AG04449 (cell line): ENCODE measurements at places on chromosomes 6 and 20.

DNA sequence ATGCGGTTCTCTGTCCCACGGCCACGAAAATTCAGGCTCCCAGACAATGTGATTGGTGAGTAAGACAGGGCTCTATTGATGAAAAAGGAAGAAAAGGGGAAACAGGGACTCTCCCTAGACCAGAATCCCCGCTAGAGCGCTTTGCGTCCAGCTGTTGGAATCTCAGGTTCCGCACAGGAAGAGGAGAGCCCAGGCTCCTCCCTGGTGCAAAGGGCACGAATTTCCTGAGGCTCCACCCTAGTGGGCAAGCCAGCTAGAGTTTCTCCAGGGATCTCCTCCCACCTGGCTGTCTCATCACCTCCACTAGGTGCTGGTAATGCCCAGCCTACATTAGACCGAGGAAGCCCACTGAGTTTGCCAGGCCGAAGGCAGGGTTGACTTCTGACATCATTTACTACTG is 135.9 kb upstream of the SOX4 start:
- no peak for DNase-seq

- DNase-seq: no peak
Measured at GRCh38 chr6:153059757-153060156, 57.2 kb upstream of the MTRF1L start.

DNA sequence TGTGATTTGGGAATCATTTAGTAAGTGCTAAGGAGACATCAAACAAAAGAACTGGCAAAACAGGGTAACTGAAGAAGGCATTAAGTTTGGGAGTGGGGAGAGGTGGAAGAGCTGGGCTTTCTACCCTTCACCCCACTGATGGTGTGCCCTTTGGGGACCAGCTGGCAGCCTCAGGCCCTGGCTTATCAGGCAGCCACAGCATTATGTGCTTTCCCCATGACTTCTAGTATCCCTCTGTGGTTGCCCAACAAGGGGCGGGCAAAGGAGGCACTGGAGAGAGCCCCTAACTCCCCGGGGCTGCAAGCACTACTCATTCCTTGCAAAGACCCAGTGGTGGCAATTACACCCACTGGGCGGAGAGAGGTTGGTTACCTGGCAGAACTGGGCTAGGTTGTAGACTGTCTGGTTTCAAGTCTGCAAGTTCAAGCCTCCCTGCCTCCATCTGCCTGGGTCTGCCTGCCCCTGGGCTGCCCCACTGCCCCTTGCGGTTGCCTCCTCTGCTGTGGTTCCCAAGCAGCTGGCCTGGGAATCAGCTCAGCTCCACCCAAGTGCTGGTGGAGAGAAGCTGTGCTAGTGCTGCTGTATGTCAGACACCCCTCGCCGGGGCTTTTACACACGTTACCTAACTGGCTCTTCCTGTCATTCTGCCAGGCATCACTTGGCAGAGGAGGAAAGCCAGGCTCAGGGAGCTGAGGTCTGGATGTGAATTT is 29.9 kb downstream of the KCNK5 start:
- no peak for DNase-seq

GRCh38 chr6:166798652-166799051 is 157.7 kb downstream of the RNASET2 start:
- no peak for DNase-seq

DNA sequence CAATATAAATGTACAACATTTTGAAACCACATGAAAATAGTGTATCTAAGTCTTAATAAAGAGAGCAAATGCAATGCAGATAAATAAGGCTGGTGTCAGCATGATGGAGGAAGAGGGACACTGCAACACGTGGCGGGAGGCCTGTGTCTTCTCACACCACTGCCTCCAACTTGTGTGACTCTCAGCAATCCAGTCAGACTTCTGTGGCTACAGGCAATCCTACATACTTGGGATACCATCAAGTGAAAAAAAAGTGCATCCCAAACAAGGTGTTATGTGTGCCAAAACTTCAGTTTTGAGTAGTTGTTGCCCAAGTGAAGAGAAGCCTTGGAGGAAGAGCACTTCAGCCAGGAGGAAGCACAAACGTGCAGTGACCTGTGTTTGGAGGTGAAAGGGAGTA is 68.6 kb downstream of the PKIB start:
- no peak for DNase-seq

- DNase-seq: no peak
Measured at GRCh38 chr6:74588094-74588832, 617.6 kb downstream of the COL12A1 start.

DNA sequence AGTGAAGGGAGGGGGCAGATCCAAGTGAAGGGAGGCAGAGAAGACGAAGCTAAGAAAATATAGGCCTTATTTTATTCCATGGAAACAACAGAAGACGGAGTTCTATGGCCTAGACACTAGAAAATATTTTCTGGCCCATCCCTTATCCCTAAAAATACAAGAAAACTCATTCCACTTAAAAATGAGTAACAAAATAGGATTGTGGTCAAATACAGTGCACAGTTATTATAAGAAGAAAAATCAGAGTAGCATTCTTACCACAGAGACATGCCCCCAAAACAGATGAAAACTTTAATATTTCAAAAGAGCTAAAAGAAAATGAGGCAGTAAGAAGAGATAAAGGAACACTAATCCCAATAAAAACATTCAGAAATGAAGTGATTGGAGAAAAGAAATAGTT is 202.9 kb downstream of the GMPR start:
- no peak for DNase-seq

DNA sequence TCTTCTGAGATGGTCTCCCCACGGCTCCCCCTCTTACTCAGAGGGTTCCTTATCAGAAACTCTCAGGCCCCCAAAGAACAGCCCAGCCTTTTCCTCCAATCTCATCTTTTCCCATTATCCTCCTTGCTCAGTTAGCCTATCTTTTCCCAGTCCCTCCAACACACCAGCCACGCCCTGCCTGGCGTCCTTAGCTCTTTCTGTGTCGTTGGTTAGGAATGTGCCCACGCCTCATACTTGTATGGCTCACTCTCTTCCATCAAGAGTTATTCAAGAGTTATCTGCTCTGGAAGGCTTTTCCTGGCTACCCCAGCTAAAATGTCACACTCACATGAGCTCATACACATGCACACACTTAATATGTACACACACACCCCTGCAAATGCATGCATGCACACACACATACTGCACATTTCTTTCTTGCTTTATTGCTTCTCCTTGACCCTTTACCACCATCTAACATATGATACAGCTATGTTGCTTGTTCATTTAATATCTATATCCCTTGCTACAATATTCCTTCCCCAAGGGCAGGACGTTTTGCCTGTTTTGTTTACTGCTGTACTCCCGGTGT is 37.6 kb downstream of the SLC2A10 start:
- DNase-seq: peak; percentile 3

DNA sequence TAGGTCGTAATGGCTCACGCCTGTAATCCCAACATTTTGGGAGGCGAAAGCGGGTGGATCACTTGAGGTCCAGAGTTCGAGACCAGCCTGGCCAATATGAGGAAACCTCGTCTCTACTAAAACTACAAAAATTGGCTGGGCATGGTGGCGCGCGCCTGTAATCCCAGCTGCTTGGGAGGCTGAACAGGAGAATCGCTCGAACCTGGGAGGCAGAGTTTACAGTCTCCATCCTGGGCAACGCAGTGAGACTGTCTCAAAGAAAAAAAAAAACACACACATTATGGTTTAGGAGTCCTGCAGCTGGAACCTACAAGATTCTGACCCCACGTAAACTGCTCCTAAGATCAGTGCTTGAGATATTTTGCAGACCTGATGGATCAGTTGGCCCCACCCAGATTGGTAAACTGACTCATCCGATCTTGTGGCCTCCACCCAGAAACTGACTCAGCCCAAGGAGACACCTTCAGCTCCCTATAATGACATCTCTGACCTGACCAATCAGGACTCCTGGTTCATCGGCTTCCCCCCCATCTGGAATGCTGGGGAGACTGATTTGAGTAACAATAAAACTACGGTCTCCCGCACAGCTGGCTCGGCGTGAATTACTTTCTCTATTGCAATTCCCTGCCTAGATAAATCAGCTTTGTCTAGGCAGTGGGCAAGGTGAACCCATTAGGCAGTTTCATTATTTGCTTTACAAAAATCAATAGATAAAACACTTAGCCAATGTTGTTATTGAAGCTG is 96.2 kb upstream of the BTN3A2 start:
- no peak for DNase-seq

DNA sequence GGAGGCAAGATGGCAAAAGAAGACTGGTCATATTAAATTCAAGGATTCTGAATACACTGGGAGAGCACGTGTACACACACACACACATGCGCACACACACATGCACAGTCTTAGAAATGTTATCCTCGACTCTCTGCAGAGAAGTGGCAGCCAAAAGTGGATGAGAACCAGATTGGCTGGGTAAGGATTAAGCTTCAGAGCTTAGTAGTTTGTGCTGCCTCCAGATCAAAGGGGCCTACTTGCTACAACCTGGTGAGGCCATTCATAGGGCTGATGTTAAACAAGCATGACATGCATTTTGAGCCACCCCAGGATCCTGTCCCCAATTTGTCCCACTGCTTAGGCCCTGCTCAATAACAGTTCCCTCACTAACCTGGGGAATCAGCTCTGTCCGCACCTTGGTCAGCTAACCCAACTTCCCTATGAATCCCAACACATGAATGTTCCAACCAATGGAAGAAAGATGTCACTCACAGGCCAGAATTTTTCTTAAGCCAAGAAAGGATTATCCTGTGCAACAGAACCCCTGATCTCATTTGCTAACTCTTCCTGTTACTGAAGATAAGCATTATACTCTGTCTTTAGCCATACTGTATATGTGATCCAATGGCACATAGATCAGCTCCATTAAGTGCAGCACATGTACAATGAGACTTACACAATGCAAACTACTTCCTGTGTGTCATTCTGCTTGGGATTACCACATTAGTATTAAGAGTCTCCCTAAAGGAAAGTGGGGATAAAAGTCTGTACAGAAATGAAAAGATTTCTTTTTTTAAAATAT is 31.0 kb downstream of the TOMM6 start:
- no peak for DNase-seq

DNA sequence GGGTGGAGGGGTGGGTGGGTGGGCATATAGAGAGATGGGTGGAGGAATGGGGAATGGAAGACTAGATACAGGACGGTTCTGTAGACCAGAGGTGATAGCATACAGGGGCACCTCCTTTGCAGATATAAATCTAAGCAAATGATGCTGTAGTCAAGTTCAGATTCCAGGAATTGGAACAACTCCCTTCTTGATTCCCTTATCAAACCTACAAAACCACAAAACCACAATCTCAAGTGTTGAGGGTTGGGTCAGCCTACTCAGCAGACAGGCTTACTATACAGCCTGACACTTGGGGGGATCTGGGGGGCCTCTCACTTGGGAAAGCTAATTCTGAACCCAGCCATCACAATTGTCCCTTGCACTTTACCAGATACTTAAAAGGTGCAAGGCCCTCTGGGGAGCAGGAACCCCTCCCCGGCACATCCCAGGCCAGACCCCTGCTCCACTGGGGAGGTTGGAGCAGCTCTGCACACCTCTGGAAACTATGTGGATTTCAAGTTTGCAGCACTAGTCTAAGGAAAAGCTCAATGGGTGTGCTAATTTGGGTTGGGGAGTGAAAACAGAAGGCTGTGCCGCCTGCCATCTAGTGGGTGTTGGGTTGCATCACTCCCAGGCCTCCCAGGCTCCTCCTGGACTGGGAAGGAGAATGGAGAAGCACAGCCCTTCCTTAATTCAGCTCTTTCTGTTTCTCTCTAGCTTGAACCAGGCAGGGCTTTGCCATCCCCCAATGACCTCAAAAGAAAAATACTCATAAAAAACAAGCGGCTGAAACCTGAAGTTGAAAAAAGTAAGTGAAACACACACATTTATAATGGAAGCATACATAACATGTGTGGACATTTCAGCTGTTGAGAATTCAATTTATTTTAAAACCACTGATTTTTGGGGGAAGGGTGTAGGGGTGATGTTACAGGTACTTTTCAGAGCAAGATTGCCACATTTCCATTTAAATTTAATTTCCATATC is 121.2 kb upstream of the LAMP5 start:
- DNase-seq: no peak

- peak; percentile 88 for DNase-seq
Measured at GRCh38 chr6:135358251-135358821, 139.2 kb downstream of the AHI1 start.

DNA sequence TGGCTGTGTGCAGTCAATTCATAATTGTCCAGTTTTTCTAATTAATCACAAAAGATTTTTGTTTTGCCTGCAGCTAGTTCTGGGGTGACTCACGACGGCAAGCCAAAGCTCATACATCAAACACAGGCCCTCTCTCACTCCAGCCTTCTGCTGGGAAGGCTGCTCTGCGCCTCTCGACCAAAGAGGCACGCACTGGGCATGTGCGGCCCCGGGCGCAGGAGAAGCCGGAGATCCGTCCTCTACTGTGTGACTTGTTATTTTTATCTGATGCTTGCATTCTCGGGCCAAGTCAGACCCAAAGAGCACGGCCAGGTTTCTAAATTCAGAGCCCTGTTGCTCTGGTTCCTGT is 98.5 kb downstream of the TFAP2A start:
- peak; percentile 42 for DNase-seq

- no peak for DNase-seq
Measured at GRCh38 chr6:49384904-49385303, 78.1 kb downstream of the MMUT start.
